ENCODE measurements at places on chromosomes 2 and 18. TPM values are rescaled to one million over a fixed set of nuclear protein-coding genes. Genes with fewer than 3 reads are reported as not detected.

Gene NRBP1
- polyA plus RNA-seq = 44.9 TPM

Gene GCA
- polyA plus RNA-seq = 17.7 TPM

Gene ONECUT2
- polyA plus RNA-seq = 0.09 TPM

Gene ALPG
- polyA plus RNA-seq = not detected

Gene PDCD1
- polyA plus RNA-seq = 0.45 TPM

Gene LIMS2
- 282 TPM for polyA plus RNA-seq

Gene DARS1
- 43.9 TPM for polyA plus RNA-seq

Gene PAIP2B
- 2.7 TPM for polyA plus RNA-seq

Gene NYAP2
- 0.02 TPM for polyA plus RNA-seq

Gene SERPINB13
- 0.21 TPM for polyA plus RNA-seq

Gene MIB1
- 7.5 TPM for polyA plus RNA-seq

Gene BMP10
- polyA plus RNA-seq = 0.45 TPM

Gene CIB4
- 0.16 TPM for polyA plus RNA-seq

Gene SEPTIN10
- polyA plus RNA-seq = 67.5 TPM

Gene MARCO
- 57.9 TPM for polyA plus RNA-seq
